Esophagus mucosa (tissue), 1 donor: ENCODE measurements at places on chromosomes 11 and 22.
A peak's percentile ranks its signal among the peaks of the same experiment; 100 is the strongest.

DNA sequence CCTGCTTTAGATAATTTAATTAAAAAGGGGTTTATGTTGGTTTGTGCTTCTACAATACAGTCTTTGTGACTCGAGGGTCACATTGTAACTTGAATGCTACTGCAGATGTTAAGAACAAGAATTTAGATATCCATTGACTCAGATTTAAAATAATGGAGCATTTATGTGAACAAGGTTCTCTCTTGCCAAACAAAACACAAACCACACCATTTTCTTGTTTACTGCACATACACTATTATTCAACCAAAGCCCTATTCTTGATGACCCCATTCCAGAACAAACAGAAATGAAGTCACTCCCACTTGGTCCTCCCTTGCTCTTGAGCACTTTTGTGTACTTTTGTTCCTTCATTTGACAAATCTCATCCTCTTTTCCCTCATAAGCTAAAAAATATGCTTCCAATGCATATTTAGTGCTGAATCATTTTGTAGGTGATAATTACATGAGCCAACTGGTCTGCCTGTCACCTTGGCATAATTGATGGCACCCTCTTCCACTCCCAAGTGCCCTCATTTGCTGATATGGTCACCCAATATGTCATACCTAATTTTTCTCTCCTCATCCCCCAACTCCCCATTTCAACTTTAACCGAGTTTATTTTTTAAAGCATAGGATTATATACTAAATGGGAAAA lies 2.8 kb downstream of the C11orf71 start:
- ATAC-seq, result no peak

DNA sequence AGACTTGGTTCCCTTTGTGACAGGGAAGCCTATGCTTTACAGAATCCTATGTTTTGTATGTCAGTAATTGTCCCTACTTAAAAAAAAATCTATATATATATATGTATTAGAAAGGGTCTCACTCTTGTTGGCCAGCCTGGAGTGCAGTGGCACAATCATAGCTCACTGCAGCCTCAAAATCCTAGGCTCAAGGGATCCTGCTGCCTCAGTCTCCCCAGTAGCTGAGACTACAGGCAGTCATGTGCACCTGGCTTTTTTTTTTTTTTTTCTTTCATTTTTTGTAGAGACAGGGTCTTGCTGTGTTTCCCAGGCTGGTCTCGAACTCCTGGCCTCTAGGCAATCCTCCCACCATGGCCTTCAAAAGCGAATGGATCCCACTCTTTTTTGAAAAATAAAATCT lies 2.1 kb upstream of the NEAT1 start:
- no peak for ATAC-seq

DNA sequence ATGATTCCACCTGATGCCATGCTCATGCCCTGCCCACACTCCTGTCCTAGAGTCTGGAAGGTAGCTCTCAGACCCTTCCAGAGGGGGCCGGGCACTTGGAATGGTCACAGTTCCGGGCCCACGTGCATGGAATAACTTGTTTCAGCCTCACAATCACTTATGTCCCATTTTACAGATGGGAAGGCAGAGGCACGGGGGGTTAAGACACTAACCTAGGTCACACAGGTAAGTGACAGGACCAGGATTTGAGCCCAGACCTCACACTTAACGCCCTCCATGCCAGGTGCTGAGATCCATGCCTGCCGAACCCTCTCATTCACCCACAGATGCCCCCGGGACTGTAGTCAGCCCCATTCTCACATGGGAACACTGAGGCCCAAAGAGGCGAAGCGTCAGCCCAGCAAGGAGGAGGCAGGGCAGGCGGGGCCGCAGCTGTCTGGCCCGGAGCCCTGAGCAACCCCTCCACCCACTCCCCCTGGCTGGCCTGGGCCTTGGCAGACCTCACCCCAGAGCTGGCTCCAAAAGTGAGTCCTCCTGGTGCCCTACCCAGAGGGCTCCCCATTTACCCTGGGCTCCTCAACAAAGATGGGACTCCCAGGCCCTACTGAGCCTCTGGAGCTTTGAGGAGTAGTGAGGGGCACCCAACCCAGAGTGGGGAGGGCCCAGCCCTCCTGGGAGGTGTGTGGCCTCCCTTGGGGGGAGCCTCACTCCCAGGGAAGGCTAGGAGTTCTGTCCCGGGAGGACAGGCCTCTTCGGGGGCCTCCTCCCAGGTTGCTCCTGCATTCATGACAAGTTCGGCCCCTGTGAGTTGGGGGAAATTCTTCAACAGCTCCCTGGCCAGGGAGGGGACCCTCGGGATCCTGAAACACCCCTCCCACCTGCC lies 2.4 kb upstream of the ALDH3B1 start:
- no peak for ATAC-seq

DNA sequence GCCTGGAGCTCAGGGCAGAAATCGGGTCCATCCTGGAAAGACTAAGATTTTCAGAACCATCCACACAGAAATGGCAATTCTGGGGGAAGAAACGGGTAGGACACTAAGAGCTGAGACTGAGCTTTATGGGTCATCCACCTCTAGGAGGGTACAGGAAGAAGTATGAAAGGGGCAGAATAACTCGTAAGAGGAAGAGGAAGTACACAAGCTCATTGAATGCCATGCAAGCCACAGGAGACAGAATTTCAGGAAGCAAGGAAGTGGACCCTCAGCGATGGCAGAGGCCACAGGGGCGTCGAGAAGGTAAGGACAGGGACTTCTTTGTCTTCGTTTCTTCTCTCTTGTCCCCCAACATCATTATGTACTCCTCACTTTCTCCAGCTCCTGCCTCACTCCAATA lies 169.6 kb downstream of the MAML2 start:
- no peak for ATAC-seq

- no peak for ATAC-seq
These were observed 2.3 kb upstream of the CATSPERZ start for GRCh38 chr11:64297699-64298358.

DNA sequence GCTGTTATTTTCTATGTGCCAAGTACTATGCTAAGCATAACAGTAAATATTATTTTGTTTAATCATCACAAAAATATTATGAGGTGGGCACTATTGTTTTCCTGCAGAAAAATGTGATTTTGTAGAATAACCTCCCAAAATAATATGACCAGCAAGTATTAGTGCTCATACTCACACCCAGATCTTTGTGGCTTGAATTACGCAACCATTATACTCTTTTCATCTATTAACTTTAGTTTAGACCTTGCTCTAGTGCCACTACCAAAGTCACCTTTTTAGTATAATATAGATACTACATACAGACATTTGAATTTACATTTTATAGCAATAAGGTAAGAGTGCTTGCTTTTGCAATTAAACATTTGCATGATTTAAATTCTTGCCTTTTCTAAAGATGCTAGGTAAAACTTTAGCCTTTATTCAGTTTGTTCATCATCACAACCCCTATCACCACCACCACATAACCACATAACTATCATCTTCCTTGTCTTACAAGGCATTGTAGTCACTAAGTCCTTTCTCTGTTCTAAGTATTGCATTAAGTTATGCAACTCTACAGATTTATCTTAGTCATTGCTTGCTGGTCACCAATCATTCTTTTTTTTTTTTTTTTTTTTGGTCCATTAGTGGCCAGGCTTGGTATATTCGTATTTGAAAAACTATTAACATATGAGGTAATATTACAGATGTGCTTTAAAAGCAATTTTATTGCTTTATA lies 68.4 kb downstream of the GAS2 start:
- no peak for ATAC-seq

- ATAC-seq, result no peak
These were observed 42.4 kb upstream of the API5 start for GRCh38 chr11:43269254-43269918.

- ATAC-seq, result no peak
These were observed 214.0 kb downstream of the BRD1 start for GRCh38 chr22:49613511-49614270.

DNA sequence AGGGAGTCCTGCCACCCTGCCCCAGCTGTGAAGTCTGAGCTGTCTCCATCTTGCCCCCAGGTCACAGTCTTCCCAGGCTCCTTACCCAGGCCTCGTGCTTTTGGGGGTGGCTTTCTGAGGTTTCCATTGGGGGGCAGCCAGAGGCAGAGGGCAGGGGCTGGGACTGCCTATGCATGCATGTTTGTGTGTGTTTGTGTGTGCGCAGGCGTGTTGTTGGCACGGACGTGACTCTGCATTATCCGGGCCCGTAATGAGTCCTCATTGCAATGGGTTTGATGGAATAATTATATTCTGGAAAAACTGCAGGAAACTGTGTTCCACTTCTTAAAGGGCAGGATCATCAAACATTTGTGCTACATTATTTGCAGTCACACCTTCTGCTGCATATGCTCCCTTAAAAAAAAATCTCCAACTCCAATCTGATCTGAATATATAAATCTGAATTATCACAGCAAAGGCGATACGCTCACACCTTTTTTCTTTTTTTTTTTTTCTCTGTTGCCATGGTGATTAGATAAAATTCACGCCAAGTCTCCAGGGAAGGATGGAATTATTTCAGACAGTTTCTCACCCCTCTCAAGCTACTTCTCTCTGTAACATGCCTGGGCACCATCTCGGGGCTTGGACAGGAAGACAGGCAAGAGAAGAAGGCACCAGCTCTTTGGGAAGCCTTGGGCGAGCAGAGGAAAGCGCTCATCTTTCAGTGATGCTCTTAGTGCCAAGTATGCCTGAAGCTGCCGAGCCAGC lies 45.9 kb downstream of the DSCAML1 start:
- no peak for ATAC-seq

DNA sequence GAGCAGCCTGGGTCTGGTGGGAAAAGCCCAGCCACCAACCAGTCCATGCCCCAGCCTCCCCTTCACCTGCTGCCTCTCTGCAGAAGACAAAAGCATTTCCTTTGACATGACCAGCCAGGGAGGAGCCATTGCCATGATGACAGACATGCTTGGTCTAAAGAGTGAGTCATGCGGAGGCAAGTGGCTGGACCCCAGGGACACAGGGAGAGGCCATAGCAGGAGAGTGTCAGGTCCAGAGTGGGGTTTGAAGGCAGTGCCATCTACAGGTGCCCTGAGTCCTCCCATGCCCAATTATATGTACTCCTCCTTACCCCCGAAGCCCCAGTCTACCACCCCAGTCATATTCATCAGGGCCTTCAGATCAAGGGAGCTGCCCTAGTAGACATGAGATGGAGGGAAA lies 67.4 kb downstream of the SCN3B start:
- ATAC-seq, result no peak

- no peak for ATAC-seq
These were observed 1.7 kb downstream of the ZBED4 start for GRCh38 chr22:49855251-49855911.

GRCh38 chr22:47209547-47210023 lies 447.1 kb downstream of the TBC1D22A start:
- peak; percentile 14 for ATAC-seq

DNA sequence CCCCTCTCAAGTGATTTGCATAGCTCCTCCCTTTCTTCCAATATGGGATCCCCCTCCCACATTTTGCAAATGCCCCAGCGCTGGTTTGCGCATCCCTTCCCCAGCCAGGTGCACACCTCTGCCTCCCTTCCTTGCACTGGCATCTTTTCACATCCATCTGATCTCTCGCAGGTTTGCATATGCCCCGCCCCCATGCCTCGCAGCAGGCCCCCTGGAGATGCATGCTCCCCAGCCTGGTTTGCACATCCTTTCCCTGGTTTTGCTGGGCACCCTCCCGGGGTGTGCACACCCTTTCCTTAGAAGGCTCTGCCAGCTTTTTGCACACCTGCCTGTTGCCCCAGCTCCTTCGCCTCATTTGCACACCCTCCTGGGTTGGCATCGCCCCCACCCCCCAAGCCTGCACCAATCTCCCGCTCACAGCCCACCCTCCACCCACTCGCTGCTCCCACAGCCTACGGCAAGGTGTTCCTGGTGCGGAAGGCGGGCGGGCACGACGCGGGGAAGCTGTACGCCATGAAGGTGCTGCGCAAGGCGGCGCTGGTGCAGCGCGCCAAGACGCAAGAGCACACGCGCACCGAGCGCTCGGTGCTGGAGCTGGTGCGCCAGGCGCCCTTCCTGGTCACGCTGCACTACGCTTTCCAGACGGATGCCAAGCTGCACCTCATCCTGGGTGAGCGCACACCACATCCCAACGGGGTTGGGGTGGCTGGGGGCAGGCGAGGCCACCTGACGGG lies 917 bp downstream of the RPS6KA4 start:
- peak; percentile 40 for ATAC-seq

GRCh38 chr22:31776231-31776630 lies 22.4 kb downstream of the DEPDC5 start:
- peak; percentile 90 for ATAC-seq

- ATAC-seq, result no peak
These were observed 7.5 kb downstream of the ME3 start for GRCh38 chr11:86664930-86665329.

DNA sequence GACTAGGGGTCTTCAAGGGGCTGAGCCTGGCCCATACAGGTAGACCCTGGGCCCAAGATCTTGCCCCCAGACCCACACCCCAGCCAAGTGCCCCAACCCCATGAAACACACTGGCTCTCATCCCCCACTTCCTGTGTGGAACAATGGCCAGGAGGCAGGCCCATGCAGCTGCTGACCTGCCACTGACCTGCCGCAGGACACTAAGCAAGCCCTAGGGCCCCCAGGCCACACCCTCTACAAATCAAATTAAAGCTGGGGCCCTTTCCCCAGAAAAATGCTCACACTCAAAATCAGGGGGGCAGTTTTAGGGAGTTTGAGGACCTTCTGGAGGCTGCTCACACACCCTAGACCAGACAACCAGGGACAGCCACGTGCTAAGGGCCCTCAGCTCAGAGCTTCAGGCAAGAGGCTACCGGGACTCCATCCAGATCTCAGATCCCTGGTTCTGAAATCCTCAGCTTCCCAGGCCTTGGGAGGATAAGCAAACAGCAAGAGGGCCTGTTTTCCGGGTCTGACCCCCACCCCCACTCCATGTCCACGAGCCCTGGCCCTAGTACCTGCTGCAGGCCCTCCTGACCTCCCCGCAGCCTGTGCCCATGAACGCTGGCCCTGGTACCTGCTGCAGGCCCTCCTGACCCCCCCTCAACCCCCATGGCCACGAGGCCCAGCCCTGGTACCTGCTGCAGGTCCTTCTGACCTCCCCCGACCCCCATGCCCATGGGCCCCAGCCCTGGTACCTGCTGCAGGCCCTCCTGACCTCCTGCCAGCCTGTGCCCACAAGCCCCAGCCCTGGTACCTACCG lies 10.0 kb downstream of the CARD10 start:
- peak; percentile 17 for ATAC-seq

DNA sequence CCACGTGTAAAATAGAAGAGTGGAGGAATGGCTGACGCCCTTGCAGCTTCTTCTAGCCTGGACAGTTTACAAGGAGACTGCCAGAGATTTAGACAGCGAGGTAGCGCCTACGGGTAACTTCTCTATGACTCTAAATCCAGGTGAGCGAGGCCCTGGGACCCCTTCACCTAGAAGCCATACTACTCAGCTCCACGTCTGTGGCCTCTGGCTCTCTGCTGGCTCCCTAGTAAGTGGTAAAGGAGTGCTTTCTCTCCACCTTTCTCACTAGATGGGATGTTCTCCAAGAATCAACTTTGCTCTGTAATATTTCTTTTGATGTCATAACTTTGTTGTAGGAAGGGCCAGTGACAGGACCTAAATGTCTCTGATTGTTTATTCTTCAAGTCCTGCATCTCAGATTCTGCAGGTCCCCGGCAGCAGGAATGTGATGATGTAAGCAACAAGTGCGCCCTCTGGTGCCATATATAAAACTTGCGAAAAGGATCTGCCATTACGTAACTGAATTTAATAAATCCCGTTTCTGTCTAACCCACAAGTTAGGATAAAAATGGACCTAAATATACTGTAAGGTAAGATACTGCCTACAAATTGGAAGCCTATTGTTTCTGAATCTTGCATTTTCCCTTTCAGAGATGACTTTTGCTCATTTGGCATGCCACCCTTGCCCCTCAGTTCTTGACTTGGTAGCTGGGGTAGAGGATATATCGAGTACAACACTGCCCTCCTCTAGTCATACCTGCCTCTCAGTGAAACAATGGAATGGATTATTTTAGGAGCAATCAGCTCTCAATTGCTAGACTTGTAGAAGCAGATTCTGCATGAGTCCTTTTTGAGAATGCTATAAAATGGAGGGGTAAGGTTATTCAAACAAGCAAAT lies 11.0 kb upstream of the PTPN5 start:
- no peak for ATAC-seq
